ENCODE measurements at places on chromosomes 6 and 20. TPM values are rescaled to one million over a fixed set of nuclear protein-coding genes. Genes with fewer than 3 reads are reported as not detected.

Gene IFNGR1
- total RNA-seq = 95.9 TPM

DNA sequence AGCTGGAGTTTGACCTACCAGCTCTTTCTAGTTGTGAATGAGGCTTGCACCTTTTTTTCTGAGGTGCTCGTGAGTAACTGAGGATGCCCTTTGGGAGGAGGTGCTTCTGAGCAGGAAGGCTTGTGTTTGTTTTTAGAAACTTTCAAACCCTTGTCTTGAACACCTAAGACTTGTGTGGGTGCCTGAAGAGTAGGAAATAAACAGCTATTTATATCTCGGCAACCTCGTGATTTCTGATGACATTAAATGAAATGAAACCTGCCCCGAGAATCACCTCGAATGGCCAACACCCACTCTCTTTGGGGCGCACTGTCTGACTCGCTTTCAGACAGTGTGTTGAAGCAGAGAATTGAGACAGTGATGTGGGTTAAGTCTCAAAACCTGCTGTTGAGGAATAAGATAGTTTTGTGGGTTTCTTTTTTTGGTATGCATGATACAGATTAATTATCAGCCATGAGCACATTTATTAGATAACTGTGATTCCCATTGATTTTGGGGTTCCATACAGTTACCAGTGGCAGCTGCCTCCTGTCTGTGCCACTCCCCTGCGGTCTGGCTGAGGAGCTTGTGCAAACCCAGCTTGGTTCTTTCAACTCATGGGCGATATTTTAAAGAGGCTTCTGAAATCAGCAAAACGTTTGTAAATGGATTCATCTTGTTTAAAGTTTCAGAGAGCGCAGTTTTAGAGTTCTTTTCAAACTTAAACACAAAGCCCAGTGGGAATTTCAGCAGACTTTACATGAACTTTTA, 8.4 kb downstream of the IRF4 start:
- DNase-seq = no peak

Gene C20orf202
- total RNA-seq = not detected

Gene HDGFL1
- total RNA-seq = not detected

DNA sequence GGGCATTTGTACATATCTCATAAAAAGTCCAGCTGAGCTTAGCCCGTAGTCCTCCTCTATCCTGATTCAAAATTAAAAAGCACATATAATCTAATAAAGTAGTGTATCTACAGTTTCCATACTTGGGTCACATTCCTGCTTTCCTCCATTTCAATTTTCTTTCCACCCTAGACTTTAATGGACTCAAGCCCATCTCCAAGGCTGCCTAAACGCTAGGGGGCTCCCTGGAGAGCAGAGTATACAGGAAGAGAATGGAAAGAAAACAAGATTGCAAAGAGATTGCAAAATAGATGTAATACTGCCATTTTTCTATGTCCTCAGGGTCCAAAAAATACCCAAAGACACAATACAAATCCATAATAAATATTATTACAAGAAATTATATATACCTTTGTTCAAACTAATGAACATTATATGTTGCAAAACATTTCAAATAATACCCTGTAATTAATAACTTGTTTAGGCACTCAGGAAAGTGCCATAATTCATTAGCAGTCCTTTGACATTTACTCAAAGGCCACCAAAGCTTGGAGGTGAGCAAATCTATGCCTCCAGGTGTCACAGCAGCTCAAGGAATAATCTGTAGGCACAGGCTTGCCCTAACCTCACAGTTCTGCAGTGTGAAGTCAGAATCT, 2.4 kb upstream of the MCM3 start:
- peak; percentile 85 for DNase-seq

GRCh38 chr6:31541059-31541657, 645 bp downstream of the DDX39B start:
- DNase-seq = no peak

DNA sequence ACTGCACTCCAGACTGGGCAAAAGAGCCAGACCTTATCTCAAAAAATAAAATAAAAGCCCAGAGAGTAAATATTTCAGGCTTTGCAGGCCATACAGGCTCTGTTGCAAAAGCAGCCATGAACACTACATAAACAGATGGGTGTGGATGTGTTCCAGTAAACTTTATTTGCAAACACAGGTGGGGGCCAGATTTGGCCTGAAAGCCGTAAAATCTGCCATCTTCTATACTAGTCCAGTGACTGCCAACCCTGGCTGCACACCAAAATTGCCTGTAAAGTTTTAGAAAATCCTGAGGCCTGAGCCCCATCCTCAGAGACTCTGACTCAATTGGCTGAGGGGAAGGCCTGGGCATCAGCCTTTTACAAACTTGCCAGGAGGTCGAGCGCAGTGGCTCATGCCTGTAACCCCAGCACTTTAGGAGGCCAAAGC, 103.6 kb downstream of the ZMYND8 start:
- DNase-seq = no peak

Gene MYB
- 0.87 TPM for total RNA-seq

DNA sequence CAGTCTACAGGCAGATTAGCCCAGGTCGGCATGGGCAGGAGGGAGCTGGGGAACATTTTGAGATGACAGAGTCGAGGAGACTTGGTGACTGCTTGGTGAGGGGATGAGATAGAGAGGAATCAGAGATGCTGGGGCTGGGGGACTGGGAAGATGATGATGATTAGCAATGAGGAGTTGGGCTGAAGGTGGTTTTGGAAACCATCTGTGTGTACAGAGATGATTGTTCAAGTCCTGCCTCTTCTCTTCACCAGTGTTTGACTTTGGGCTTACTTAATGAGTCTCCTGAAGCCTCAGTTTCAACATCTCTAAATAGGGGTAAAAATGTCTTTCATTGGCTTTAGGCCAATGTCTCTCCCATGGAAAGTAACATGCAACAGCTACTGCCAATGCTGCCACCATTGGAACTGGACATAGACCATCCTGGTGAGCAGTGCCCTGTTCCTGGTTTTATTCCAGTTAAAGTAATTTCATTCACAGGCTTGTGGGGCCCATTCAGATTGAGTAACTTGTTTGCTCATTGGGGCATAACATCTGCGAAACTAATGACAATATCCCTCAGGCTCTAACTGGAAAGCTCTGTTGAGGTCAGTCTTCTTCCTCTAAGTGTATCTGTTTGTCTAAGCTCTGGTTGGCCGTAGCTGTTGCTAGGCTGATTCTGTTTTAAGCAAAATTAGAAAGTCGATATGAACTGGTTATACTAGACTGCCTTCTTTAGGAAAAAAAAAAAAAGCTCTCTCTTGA, 99.1 kb downstream of the ARMC2 start:
- DNase-seq = no peak

Measured in tibial nerve (tissue), 4 donors.